ENCODE measurements at places on chromosomes 11 and 22.

- no peak for DNase-seq
- H3K27ac ChIP-seq: no peak overlapping the region
- no peaks in the 10 kb centered on the region for H3K27me3 ChIP-seq
Measured at GRCh38 chr22:32396746-32397145, 15.3 kb downstream of the RTCB start.

- H3K36me3 ChIP-seq: no peaks in the 10 kb centered on the region
- no peak for DNase-seq
- H3K27ac ChIP-seq: no peak overlapping the region
- H3K4me3 ChIP-seq: no peak overlapping the region
Measured at GRCh38 chr11:112288021-112288420, 27.4 kb upstream of the PLET1 start.

DNA sequence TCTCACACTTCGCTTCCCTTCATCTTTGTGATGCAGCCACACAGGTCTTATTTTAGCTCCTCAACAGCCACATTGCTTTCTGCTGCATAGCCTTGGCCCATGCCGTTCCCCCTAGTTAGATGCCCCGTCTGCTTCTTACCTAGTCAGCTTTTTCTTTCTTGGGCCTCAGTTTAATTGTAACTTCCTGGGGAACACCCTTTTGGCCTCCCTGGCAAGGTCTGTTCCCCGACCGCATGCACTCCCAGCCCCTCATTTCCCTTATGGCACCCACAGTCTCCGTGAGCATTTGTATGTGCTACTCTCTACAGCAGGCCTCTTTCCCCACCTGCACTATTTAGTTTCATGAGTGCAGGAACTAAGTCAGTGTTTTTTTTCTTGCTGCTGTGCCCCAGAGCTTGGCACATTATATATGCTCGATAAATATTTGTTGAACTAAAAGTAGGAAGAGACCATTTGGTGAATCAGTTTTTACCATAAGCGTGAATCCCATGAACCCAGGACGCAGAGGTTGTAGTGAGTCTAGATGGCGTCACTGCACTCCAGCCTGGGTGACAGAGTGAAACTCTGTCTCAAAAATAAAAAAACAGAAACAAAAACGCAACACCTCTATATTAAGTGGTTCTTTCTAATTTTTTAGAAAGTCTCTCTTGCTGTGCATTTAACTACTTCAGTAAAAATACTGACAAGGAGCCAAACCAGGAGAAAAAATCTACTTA is 38.5 kb downstream of the TNRC6B start:
- H3K4me1 ChIP-seq: peaks cover 41% of the 10 kb centered on the region
- peak; percentile 28 for DNase-seq
- no peaks in the 10 kb centered on the region for H3K36me3 ChIP-seq
- peak overlapping the region; percentile 61 for H3K27ac ChIP-seq
- no peaks in the 10 kb centered on the region for H3K27me3 ChIP-seq

DNA sequence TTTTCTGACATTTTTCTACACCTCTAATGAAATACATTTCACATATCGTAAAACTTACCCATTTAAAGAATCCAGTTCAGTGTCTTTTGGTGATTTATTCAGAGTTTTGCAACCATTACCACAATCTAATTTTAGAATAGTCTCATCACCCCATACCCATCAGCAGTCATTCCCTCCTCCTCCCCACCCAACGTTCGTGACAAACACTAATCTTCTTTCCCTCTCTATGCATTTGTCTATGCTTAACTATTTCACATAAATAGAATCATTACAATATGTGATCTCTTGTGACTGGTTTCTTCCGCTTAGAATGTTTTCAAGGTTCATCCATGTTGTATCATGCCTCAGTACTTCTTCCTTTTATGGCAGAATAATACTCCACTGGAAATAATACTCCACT is 9.5 kb downstream of the TTC28 start:
- H3K27ac ChIP-seq: no peak overlapping the region
- no peaks in the 10 kb centered on the region for H3K4me1 ChIP-seq
- DNase-seq: no peak

- no peak overlapping the region for H3K27ac ChIP-seq
- no peak overlapping the region for H3K4me3 ChIP-seq
- no peaks in the 10 kb centered on the region for H3K27me3 ChIP-seq
- peaks cover 44% of the 10 kb centered on the region for H3K36me3 ChIP-seq
Measured at GRCh38 chr11:106091480-106092123, 14.1 kb downstream of the AASDHPPT start.

GRCh38 chr11:2789331-2789730 is 89.5 kb upstream of the KCNQ1OT1 start:
- no peaks in the 10 kb centered on the region for H3K4me1 ChIP-seq
- no peak for DNase-seq
- H3K27me3 ChIP-seq: no peaks in the 10 kb centered on the region
- H3K36me3 ChIP-seq: no peaks in the 10 kb centered on the region
- no peak overlapping the region for H3K27ac ChIP-seq
